ENCODE measurements at places on chromosomes 1 and 21.

DNA sequence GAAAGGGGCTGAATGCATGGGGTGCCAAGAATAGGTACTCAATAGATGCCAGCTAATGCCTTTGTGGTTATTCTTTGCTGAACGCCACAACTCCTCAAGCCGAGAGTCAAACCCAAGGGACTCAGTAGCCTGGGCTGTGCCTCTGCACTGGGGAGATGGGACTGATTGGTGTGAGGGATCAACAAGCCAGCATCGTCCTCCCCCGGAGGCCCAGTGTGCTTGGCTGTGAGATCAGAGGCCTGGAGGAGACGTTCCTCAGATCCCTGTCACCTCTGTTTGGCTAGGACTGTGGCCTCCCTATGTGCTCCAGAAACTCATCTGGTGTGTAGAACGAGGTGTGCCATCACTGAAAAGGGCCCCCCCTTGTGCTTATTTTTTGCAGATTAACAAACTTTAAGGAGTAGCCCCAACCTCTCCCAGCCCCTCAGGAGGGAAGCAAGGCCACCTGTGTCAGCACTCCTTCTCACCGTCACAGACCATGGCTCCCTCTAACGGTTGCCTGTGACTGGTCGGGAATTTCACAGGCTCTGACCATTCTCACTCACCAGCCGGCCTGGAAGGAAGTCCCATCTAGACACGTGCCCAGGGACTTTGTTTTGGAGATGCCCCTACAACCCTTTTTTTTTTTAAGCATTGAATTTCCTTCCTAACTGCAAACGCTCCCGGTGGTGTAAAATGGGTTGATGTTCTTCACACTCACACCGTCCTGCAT lies 194.0 kb upstream of the VAMP3 start:
- DNase-seq, result no peak

GRCh38 chr1:10736634-10737586 lies 59.5 kb downstream of the CASZ1 start:
- no peak for DNase-seq

DNA sequence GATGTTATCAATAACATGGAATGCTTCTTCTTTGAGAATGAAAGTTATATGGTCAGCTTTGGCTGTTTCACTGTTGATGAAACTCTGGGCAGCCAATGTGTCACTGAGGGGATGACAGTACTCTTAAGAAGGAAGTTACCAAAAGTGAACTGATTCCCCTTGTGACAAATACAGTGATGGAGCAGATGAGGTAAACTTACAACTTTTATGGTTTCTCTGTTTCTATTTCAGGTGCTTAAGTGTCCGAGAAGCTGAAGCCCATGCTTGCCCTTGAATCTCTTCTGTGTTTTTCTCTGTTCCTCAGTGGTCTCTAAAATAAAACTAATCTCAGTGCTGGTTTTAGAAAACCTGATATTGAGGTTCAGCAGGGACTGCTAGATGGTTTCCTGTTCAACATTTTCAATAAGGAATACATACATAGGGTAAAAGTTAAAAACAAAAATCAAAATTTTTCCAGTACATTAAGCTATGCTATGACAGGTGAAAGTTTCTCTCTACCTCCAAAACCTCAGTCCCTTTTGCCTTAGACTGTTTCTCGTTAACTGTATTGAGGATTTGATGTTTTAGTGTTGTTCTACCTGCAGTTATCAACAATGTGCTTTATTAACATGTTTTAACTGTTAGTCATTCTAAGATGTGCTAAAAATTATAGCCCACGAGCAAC lies 454.4 kb upstream of the ADGRL4 start:
- no peak for DNase-seq

- no peak for DNase-seq
These were observed 89.0 kb upstream of the BCAR3 start for GRCh38 chr1:93770640-93771039.

- no peak for DNase-seq
These were observed 116.0 kb downstream of the ASTN1 start for GRCh38 chr1:177048314-177049069.

GRCh38 chr1:217910791-217911320 lies 279.7 kb downstream of the SPATA17 start:
- DNase-seq, result no peak

- DNase-seq, result no peak
These were observed 7.5 kb downstream of the TMEM9 start for GRCh38 chr1:201146626-201147390.

DNA sequence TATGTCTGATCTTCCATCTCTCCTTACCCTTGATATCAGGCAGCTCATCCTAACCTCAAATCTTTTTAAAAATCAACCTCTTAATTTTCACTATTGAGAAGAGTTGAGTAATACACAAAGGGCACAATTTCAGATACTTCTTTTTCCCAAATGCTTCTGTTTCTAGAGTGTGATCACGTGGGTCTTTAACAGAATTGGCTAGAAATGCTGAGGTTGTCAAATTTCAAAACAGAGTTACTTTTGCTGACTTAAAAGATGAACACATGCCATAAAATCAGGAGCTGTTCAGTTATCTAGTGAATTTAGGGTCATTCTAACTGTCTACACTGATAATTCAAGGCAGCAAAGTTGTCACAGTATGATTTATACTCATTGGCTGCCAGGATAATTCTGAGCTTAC lies 63.6 kb upstream of the NGF start:
- DNase-seq, result no peak

DNA sequence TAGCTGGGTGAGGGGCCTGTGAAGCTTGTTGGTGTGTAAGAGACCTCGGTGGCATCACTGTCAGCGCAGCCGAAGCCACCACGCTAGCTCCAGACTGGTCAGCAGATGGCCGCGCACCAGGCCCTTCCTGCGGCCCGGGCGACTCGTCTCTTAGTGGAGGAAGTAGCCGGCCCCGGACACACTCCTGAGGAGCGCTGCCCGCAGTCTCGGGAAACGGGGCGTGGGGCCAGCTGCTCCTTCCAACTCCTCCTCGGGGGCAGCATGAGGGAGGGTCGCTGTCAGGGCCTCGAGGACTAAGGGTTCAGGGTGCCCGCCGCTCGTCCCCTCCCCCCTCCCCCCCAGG lies 20.4 kb downstream of the H3-3A start:
- DNase-seq, result no peak

DNA sequence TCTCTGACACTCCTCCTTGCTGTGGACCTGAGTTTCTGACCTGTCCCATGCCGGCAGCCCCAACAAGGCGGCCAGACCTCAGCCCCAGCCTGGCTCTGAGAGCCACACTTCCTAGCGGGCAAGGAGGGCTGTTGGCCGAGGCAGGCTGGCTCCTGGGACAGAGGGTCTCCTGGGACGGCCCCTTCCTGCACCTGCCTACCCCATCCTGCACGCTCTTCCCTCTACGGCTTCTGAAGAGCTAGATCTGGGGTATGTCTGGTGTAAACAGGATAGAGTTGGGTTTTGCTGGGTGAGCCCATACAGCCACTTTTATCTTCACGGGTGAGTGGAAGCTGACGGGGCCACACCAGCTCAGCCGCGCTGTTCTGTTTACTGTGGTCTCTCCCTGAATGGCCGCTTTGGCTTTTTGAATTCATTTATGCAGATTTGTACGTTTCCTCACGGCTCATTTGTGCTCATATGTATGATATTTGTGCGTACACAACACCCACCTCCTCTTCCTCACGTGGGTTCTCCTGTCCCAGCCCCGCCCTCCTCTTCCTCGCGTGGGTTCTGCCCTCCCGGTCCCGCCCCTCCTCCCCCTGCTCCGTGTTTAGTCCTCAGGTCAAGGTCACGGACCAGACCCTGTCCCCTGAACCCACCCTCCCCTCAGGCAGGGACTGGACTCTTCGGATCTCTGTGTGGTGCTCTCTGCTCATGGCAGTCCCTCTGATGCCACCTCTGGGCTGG lies 34.7 kb upstream of the POFUT2 start:
- DNase-seq, result no peak

DNA sequence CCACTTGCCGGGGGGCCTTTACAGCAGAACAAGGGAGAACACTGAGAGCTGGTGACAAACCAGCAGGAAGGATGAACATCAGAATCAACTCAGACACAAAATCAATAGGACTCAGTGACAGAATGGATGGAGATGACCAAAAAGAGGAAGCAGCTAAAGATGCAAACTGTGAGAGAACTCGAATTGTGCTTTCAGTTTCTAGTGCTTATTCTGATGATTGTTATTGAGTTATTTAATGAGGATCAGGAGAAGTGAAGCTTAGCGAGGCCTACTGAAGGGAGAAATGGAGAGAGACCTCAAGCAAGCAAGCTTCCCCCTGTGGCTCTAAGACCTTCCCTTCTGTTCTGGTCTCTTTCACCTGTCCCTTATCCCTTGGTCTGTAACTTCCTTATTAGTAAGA lies 30.3 kb upstream of the TMEM125 start:
- no peak for DNase-seq

DNA sequence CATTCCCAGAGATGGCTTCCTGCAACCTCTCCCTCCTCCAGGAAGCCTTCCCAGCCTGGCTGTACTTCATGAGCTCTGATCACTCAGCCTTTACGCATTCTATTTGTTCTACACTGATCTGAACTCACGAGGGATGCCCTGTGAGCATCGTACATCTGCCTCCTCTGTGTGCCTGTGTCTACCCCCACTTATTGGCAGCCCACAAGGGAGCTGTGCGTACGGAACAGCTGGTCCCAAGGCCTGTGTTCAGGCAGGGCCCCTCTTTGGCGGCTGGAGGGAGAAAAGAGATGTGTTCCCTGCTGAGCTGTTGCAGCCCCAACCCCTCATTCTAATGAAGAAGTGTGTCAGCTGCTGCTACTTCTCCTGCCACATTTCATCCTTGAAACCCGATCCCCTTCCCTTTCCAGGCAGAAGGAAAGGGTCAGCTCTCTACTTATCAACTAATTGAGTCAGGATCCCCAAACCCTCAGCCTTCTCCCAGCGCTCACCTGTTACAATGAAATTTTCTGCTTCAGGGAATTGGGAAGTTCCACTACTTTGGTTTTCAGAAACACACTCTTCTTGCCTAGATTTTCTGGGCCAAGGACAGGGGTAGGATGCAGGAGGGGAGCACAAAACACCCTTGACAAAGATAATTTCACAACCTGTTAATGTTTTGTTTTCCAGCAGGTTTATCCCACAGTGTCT lies 3.2 kb downstream of the INKA2 start:
- DNase-seq, result no peak

DNA sequence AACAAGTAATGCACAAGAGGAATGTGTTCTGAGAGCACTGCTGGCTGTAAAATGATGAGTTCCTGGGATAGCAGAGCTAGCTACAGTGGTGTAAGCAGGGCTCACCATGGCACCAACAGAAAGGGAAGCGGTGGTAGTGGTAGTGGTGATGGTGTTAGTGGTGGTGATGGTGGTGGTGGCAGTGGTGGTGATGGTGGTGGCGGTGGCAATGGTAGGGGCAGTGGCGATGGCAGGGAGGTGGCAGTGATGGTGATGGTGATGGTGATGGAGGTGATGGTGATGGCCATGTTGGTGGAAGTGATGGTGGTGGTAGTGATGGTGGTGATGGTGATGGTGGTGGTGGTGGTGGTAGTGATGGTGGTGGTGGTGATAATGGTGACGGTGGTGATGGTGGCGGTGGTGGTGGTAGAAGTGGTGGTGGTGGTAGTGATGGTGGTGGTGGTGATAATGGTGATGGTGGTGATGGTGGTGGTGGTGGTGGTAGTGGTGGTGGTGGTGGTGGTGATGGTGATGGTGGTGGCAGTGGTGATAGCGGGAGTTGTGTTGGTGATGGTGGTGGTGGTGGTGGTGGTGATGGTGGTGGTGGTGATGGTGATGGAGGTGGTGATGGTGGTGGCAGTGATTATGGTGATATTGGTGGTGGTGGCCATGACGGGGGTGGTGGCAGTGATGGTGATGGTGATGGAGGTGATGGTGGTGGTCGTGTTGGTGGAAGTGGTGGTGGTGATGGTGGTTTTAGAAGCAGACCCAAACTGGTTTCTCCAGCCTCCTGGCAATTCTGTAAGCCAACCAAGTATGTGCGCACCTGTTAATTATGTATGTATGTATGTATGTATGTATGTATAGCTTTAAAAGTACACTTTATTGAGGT lies 254.1 kb downstream of the TRABD2B start:
- no peak for DNase-seq

DNA sequence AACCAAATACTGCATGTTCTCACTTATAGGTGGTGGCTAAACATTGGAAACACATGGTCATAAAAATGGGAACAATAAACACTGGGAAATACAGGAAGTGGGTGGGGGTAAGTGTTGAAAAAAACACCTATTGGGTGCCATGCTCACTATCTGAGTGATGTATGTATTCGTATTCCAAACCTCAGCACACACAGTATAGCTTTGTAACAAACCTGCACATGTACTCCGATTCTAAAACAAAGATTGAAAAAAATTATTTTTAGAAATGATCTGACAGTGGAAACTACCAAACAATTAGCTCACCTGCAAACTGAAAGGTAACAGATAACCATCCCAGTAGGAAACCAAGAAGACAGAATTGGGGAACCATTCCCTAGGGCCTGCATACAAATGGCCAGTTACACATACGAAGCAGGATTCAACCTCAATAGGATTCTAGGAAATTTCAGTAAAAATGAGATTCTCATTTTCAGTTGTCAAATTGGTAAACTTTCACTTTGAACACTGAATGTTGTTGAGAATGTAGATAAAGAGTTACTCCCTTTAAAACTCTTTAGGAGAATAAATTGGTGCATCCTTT lies 88.1 kb upstream of the LRRC8D start:
- no peak for DNase-seq

DNA sequence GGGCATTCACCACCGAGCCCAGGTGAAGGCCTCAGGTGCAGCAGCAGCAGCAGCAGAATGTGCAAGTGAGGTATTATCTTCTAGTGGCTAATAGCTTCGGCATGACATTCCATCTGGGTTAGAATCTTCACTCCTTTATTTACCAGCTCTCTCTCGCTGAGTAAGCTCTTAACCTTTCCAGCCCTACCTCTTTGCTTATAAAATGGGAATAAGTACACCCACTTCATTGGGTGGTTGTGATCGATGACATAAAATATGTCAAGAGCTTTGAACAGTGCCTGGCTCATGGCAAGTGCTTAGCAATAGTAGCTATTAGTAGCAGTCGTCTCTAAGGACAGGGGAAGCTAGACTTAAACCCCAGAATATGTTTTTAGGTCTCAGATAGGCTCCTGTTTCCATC lies 149.5 kb downstream of the NOS1AP start:
- no peak for DNase-seq

- no peak for DNase-seq
These were observed 3.5 kb downstream of the RYR2 start for GRCh38 chr1:237045278-237046016.

- DNase-seq, result no peak
These were observed 1.4 kb upstream of the ANKRD13C start for GRCh38 chr1:70355920-70356319.

All from CD4-positive, alpha-beta T cell treated with Interleukin-15 for 1 hour (primary cell).